Effector memory CD4-positive, alpha-beta T cell (primary cell): ENCODE measurements at places on chromosomes 6 and 20.

- no peaks in the 10 kb centered on the region for H3K27me3 ChIP-seq
- H3K36me3 ChIP-seq: no peaks in the 10 kb centered on the region
- peak; percentile 64 for DNase-seq
- H3K27ac ChIP-seq: peak overlapping the region; percentile 19
Observed at GRCh38 chr6:90413867-90414266, 117.2 kb upstream of the BACH2 start.

- no peak for DNase-seq
- no peaks in the 10 kb centered on the region for H3K27me3 ChIP-seq
- H3K27ac ChIP-seq: no peak overlapping the region
- H3K36me3 ChIP-seq: no peaks in the 10 kb centered on the region
- H3K4me3 ChIP-seq: no peak overlapping the region
Observed at GRCh38 chr6:64013011-64013410, 377.4 kb downstream of the PHF3 start.

DNA sequence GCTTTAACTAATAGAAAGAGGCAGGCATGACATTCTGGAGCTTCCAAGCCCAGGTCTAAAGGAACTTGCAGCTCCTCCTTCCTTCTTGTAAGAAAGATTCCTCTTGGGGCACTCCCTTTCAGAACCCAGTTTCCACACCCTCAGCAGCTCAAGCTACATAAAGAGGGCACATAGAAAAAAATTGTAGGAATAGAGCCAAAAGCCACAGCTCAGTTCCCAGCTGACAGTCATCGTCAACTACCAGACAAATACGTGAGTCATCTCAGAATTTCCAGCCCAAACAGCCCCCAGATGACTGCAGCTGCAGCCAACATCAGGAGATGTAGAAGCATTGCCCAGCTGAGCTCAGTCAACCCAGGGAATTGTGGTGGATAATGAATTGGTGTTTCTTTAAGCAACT lies 349.8 kb upstream of the ARID1B start:
- H3K4me1 ChIP-seq: peaks cover 20% of the 10 kb centered on the region
- DNase-seq: no peak
- no peak overlapping the region for H3K4me3 ChIP-seq
- H3K27ac ChIP-seq: no peak overlapping the region

DNA sequence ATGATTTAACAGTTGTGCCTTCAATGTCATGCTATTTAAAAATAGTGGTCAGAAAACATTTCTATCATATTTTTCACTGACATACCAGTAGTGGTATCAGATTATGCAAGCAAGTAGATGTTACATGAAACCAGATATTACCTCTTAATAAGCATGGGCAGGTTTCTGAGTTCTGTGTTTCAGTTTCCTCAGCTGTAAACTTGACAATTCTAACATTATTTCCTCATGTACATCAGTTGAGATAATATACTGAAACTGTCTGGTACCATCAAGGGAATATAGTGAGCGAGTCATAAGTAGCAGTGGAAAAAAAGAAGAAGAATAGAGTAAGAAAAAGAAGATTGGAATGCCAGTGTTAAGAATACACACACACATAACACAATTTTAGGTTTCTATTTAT lies 477.9 kb upstream of the MANEA start:
- no peak for DNase-seq
- no peak overlapping the region for H3K27ac ChIP-seq
- no peaks in the 10 kb centered on the region for H3K36me3 ChIP-seq
- no peaks in the 10 kb centered on the region for H3K27me3 ChIP-seq
- H3K4me1 ChIP-seq: no peaks in the 10 kb centered on the region

DNA sequence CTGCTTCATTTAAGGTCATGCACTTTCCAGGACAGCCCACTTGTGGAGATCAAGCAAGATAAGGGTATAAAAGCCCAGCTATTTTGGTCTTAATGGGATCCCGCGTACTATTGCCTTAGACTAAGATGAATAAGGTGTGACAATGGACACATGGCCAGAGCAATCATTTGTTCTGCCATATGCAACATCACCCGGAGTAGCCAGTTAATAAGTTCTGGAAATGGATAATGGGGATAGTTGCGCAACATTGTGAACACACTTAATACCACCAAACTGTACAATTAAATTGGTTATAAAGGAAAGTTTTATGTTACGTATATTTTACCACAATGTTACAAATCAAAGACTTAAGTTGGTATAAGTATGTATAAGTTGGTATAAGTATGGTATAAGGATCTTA lies 674.5 kb downstream of the HDGFL1 start:
- H3K27me3 ChIP-seq: no peaks in the 10 kb centered on the region
- H3K4me1 ChIP-seq: no peaks in the 10 kb centered on the region
- H3K4me3 ChIP-seq: no peak overlapping the region
- H3K36me3 ChIP-seq: no peaks in the 10 kb centered on the region
- H3K27ac ChIP-seq: no peak overlapping the region
- no peak for DNase-seq

DNA sequence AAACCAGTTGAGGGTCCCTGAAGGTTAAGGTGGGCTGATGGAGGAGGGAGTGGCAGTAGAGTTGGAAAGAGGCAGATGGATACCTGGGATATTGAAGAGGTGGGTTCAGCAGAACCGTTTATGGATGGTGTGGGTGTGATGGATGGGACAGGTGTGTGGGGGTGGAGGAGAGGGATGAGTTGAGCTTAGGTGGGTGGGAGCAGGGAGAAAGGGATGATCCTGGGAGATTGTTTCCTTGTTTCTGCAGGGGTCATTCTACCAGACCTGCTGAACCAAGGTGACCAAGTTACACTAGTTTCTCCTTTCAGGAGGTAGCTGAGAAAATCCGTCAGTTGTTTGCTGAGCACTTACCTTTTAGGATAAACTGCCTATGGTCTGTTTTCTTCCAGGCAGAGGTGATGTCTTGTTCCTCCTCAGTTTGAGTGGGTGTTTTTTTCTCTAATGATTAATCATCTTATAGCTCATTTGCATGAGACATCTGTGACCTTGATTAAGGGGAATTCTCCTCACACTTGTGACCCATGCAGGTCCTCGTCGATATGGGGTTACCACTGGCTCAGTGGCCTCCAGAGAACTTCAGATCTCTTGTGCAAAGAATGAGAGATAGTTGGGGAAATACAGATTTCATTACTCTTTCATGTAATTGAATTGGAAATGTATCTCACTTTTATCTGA lies 53.0 kb downstream of the FARS2 start:
- no peak for DNase-seq
- H3K4me1 ChIP-seq: no peaks in the 10 kb centered on the region
- no peak overlapping the region for H3K4me3 ChIP-seq
- no peaks in the 10 kb centered on the region for H3K27me3 ChIP-seq

DNA sequence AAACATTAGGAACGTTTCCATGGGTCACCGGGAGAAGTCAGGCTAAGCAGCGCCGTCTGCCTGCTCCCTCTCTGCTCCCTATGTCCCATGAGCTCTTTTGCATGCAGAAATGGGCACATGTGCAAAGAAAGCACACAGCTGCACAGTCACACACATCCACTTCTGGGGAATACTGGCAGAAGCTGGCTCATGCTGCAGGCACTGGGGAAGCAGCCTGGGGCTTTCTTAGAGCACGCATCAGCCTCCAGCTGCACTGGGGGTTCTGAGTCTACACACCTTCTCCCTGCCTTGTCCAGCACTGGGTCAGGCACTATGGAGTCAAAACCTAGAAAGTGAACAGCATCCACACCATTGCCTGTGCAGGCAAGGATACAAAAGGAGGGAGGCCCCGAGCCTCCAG lies 76.1 kb upstream of the FOXQ1 start:
- no peak for DNase-seq
- no peak overlapping the region for H3K27ac ChIP-seq
- H3K4me3 ChIP-seq: no peak overlapping the region
- no peaks in the 10 kb centered on the region for H3K4me1 ChIP-seq

DNA sequence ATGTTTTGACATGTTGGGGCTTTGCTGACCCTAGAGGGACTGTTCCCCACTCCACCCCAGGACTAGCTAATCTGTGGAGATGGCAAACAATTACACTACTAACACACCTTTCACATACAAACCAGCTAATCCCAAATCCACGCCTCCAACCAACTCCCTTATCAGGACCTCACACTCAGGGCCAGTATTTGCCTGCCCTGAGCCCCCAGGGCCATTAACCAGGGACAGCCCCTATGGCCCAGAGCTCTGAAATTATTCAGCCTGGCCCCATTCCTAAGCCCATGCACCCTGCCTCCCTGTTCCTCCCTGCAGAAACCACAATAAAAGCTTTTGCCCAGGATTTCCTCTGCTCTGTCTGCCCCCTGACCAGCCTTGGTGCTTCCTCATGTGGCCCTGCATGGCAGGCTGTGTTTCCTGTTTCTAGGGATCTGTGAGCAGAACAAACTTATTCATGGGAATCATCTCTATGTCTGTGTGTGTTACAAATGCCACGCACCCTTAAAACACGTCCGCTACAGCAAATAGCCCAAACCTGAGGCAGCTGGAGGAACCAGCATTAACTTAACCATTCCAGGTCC lies 121.2 kb downstream of the PXDC1 start:
- H3K4me3 ChIP-seq: no peak overlapping the region
- H3K27me3 ChIP-seq: no peaks in the 10 kb centered on the region
- H3K4me1 ChIP-seq: no peaks in the 10 kb centered on the region
- H3K36me3 ChIP-seq: no peaks in the 10 kb centered on the region

DNA sequence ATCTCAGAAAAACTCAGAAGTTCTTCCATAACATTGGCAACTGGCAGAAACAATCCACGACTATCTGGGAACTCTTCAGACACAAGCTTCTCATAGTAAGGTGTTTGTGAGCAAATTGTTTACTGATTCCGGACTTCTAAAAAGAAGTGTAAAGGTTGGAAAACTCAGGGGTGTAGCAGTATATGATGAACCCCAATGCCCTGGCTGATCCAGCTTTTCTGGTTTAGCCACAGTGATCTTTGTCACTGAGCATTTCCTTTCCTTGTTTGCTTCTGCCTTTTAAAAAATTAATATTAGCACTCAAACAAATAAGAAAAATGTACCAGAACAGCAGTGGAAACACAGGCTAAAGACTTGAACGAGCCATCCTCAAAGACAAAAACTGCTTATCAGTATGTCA lies 4.9 kb downstream of the RGS17 start:
- H3K36me3 ChIP-seq: no peaks in the 10 kb centered on the region
- peaks cover 9% of the 10 kb centered on the region for H3K4me1 ChIP-seq
- no peak for DNase-seq
- H3K4me3 ChIP-seq: no peak overlapping the region
